ENCODE measurements at places on chromosomes 13 and 19.

GRCh38 chr19:12440541-12441316 is at the start of gene ZNF443:
TSS of gene ZNF443 (minus strand) at chr19:12441021. CDS start at chr19:12440914, 107 bp downstream.
- no peaks in the 10 kb centered on the region for H3K27me3 ChIP-seq
- peak within 1 kb of the TSS; percentile 82 for H3K27ac ChIP-seq
- peak within 1 kb of the TSS; percentile 69 for H3K4me3 ChIP-seq
- peaks cover 9% of the 10 kb centered on the region for H3K4me1 ChIP-seq
- peak; percentile 99 for DNase-seq

DNA sequence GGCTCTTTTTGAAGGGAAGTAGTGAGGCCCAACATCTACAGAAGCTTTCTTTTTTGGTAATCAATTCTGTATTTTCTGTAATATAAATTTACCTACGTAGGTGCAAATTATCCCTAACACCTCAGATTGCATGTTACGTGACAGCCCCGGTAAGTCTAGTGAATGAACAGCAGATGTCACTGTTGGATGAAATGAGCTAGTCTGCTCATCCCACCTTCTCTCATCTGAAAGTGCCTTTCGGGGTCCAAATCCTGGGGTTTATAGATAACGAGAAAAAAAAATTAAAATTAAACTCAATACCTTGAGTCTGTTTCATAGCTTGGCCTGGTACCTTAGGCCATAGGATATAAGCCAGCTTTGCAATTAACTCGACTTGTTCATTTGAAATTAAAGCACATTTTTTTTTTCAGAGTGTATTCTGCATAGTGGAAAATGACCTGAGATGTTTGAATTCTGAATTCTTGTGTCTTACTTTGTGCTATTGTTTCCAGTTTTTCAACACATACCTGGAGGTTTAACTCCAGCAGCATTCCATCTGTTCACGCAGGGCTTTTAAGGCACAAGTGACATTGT is 548.2 kb downstream of the GPC5 start:
- H3K27me3 ChIP-seq = no peaks in the 10 kb centered on the region
- H3K4me1 ChIP-seq = no peaks in the 10 kb centered on the region
- H3K27ac ChIP-seq = no peak overlapping the region

- peaks cover 39% of the 10 kb centered on the region for H3K4me1 ChIP-seq
- H3K36me3 ChIP-seq = no peaks in the 10 kb centered on the region
- peak overlapping the region; percentile 86 for H3K4me3 ChIP-seq
- H3K27me3 ChIP-seq = peaks cover 52% of the 10 kb centered on the region
Observed at GRCh38 chr19:45496349-45496953, 396 bp downstream of the RTN2 start.

DNA sequence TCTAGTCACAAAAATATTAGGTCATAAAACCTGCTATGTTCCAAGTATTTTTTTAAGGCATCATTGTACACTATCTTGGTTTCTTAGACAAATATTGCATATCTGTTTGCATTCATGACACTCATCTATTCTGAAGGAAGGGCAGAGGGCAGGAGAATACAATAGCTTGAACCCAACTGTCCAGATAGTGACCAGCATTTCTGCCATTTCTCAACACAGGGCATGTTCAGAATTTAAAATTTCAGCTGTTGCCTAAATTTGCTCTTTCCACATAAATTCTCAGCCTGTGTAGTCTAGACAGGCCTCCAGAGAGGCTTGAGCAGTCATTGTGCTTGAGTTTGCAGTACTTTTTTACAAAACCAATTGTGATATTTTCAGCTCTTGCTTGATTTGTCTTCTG is 119.5 kb downstream of the ZAR1L start:
- H3K4me1 ChIP-seq = no peaks in the 10 kb centered on the region
- H3K27ac ChIP-seq = peak overlapping the region; percentile 19
- no peak overlapping the region for H3K4me3 ChIP-seq
- H3K27me3 ChIP-seq = no peaks in the 10 kb centered on the region

- no peak overlapping the region for H3K4me3 ChIP-seq
- DNase-seq = no peak
- H3K27me3 ChIP-seq = no peaks in the 10 kb centered on the region
- no peak overlapping the region for H3K27ac ChIP-seq
- peaks cover 2% of the 10 kb centered on the region for H3K4me1 ChIP-seq
Observed at GRCh38 chr13:110628952-110629701, 13.8 kb downstream of the NAXD start.
